MG63 (cell line): ENCODE measurements at places on chromosomes 7 and 10.

DNA sequence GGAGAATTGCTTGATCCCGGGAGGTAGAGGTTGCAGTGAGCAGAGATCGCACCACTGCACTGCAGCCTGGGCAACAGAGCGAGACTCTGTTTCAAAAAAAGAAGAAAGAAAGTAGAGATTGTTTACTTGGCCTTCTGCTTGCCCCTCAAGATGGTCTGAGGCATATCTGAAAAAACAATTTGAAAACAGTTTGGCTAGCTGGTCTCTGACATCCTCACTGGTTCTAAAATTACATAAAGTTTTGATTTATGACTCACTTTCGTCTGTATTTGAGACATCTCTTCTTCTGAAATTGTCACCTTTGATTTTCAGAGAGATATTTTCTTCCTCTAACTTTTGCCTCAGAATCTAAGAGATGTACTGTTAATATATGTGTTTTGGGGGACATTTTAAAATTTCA, 49.6 kb upstream of the HELLS start:
- DNase-seq, result no peak

DNA sequence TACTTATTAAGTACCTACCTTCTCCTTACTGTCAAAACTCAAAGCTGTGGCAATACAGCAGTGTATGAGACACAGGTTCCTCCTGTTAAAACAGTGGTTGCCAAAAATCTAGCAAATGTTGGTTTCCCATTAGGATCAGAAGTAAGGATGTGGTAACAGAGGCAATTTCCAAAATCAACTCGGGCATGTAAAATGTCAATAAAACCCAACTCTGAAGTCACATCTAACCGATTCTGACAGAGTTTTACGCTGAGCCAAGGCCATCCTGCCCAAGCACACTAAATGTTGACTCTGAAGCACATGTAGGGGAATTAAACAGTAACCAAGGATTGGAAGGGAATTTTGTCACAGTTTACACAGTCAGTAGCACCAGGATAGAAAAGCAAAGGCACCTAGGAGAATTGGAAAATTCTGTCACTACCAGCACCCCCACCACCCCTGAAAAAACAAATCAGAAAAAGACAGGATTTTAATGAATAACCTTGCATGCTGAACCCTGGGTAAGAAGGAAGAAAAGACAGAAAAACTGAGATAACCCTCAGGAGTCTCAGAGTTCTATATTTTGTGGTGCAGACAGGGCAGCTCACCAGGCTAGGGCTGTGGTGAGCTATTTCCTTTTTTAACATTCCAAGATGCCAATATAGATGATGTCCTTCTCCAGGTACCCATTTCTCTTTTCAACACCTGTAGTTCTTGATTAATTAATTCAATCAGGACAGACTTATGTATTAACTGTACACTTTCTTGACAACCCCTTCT, 119.5 kb downstream of the DOCK4 start:
- no peak for DNase-seq

GRCh38 chr10:106267591-106267990, 896.9 kb downstream of the SORCS1 start:
- peak; percentile 10 for DNase-seq

GRCh38 chr7:142760071-142760642, 10.6 kb upstream of the PRSS2 start:
- DNase-seq, result no peak

GRCh38 chr7:27346531-27347275, 104.1 kb downstream of the EVX1 start:
- no peak for DNase-seq

GRCh38 chr7:18212758-18213157, 185.1 kb upstream of the PRPS1L1 start:
- DNase-seq, result no peak

GRCh38 chr10:13470270-13470669, 58.5 kb downstream of the BEND7 start:
- DNase-seq, result no peak

DNA sequence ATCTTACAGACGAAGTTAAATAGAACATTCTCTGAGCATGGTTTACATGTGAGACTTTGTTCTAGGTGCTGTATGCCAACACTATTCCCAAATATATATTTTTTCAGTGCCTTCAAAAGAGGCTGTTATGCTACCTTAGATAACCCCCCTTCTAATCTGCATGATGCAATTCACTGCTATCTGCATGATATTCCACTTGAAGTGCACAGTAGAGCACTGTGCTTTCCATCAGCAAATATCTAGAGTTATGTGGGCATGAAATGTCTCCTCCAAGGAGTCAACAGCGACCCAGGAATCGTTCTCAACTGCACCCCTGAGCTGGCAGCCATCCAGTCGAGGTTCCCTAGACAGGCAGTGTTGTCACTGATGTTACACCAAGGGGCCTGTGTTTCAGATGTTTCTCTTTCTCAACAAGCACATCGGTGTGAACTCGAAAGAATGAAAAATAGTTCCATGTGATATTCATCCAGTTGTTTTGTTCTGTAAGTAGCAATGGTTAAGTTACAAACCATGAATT, 88.3 kb downstream of the PDE1C start:
- no peak for DNase-seq

DNA sequence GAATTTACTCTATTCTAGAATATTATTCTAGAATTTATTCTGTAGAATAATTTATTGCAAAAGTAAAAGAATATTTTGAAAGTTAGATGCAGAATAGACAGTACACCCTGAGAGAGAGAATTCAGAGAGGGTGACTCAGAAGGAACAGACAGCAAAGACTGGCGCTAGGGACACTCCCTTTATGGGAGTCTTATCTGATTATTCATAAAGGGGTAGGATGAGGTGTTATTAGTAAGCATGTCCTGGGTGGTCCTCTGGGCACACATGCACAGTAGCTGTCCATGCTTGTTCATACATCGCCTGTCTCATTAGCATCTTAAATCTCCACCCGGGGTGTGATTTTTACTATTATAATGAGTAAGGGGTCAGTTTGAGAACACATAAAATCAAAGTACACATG, 100.1 kb downstream of the XPNPEP1 start:
- no peak for DNase-seq

DNA sequence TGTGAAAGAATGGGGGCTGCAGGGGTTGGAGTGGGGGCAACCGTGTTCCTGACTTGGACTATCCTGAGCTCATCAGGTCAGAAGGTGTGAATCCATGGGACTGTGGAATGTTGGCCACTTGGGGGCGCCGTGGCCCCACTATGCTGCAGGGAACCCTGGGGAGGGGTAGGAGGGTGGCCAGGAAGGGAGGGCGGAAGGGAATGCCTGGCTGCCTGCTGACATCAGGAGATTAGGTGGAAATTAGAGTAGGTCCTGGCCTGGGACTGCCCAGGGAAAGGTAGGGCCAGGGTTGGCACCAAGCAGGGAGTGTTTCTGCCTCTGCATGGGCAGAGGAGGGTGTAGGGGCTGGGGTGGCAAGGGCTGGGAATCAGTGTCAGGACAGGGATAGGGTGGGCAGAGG, 65.8 kb upstream of the PRSS58 start:
- DNase-seq, result peak; percentile 27

DNA sequence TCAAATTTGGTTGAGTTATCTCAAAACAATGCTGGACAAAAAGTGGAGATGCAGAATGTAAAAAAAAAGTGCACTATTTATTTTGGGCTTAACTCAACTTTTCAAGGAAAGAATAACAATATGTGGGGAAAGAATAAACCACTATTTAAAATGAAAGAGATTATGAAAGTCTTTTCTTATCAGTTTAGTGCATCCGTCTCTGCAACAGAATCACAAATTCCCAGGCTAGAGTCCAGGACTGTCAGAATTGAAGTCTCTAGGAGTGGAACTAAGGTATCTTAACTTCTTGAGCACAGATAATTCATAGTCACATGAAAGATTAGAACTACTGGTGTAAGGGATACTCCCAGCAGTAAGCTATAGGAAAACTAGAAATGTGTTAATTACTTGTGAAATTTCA, 1200.3 kb upstream of the LRRN3 start:
- DNase-seq, result no peak

GRCh38 chr10:29908962-29909361, 150.4 kb downstream of the JCAD start:
- no peak for DNase-seq

GRCh38 chr10:90031776-90032175, 330.4 kb downstream of the KIF20B start:
- DNase-seq, result no peak

- no peak for DNase-seq
Observed at GRCh38 chr10:59243611-59244195, 67.3 kb downstream of the PHYHIPL start.

DNA sequence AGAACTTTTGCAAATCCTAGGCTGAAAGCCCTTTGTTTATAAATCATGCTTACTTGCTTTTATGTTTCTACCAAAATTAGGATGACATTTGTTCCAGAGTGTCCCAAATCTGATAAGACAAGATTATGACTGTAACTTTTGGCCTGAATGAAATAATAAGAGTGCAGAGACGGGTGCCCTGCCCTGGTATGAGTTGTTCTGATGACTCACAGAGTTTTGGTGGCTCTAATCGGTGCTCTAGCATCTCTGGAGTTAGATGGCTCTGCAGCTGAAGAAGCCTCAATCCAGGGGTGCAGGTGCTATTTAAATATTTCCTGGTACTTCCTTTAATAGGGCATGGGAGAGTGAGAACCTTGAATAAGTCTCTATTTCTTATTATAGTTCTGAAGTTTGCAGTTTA, 102.2 kb upstream of the ELMO1 start:
- DNase-seq, result no peak
